ENCODE measurements at places on chromosomes 5 and 9.

DNA sequence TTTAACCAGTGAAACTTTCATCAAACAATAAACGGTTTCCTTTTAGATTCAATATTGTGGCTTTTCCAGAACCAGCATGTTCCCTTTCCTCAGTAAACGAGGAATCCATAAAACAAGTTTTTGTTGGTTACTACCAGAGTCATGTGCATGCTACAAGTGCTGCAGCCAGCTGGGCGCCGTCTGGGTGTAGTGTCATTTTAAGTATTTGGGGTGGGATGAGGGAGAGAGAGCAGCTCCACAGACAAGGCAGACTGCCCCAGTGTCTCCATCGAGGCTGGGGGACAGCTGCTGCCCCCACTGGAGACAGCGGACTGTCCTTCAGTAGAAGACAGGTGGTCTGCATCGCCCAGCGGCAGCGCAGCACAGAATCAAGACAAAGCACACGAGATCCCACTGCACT, 17.3 kb downstream of the ARPC5L start:
- DNase-seq: no peak

GRCh38 chr5:178869577-178869976, 9.8 kb downstream of the ZNF354B start:
- no peak for DNase-seq

- no peak for DNase-seq
Measured at GRCh38 chr9:94207781-94208180, 51.3 kb upstream of the ZNF169 start.

DNA sequence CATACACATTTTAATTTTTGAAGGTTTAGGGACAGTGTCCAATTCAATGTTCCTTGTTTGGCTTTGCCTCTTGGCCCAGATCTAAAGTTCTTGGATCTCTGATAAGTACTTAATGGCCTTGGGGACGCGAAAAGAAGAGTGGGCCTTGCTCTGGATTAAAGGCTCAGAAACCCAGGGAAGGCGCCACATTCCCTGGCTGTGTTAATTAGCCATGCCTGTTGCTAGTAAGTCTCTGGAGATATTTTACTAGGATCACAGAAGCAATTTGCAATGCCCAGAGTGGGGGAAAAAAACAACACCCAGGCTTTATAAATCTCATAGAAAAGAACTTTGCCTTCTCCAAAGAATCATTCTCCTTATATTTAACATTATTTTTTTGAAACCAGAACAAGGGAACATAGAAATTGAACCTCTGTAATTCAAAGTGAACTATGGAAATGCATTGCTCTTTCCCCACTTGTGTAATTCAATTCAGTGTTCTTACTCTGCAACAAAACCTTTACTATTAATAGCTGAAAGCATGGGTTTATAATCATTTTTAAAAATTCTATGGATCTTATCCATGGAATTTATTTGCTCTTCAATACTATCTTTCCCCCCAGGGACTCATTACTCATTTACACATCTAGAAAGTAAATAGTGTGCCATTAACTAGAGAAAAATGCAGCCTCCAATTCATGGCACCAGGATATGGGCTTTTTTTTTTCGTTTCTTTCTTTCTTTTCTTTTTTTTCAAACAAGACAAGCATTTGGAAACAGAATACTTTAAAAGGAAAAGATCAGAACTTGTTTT, 172.2 kb upstream of the ANKRD55 start:
- DNase-seq: no peak

- no peak for DNase-seq
Measured at GRCh38 chr5:124912638-124913328, 166.3 kb upstream of the ZNF608 start.

GRCh38 chr5:10479154-10479721, 37.6 kb downstream of the ROPN1L start:
- DNase-seq: no peak

- no peak for DNase-seq
Measured at GRCh38 chr5:42870882-42871418, 59.3 kb upstream of the SELENOP start.

GRCh38 chr9:114981063-114981462, 50.7 kb upstream of the TNFSF8 start:
- DNase-seq: no peak

DNA sequence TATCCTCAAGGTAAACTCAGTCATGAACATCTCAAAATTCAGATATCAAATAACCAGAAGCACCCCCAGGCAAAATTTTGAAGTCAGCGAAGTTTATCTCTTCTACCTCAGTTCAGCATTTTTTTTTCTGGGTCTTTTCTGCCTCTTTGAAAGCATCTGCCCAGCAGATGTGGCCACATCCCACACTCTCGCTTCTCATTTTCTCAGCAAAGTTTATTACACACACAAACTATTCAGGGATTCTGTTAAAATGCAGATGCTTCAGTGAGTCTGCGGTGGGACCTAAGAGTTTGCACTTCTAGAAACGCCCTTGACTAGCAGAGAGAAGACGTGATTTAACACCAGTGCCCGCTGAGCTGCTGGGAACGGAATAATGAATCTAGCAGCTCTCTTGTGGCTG, 19.3 kb downstream of the RASEF start:
- no peak for DNase-seq

GRCh38 chr9:16266648-16267276, 603.7 kb downstream of the BNC2 start:
- no peak for DNase-seq

DNA sequence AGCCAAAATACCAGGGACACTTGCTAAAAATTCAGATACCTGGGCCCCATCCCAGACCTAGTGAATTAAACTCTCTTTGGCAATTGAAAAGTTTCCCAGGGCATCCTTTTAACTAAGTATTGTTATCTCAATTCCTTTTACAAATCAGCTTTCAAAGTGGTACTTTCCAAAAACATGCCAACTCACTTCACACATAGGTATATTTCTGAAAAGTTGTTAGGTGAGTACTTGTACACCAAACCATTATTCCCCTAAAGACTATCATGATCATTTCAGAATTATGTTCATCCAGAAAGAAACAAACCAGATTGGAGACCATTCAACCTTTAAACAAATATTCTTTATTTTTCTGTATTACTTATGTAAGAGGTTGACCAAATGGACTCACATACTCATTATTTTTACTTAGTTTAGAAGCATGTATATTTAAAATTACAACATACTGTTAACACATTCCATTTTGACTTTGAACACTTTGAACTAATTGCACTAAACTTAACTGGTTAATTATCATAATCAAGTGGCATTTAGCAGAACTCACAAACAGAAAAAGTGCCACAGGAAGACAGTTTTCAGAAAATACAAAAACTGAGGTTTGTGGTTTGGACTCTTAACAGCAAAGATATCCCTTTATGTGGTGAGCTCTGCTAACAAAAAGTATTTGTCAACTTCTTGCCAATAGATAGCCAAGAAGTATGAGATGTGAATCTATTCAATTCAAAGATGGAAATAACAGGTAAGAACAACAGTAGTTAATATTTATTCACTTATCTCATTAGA, 40.7 kb downstream of the KIAA0825 start:
- no peak for DNase-seq

All from NCI-H2029 (cell line).